Stimulated activated naive CD8-positive, alpha-beta T cell treated with anti-CD3 and anti-CD28 coated beads, Interleukin-15, Interleukin-2, amounts not matched to agents 100 U/mL and 50 U/mL, for 24 hours (primary cell): ENCODE measurements at places on chromosomes 3 and 15.

DNA sequence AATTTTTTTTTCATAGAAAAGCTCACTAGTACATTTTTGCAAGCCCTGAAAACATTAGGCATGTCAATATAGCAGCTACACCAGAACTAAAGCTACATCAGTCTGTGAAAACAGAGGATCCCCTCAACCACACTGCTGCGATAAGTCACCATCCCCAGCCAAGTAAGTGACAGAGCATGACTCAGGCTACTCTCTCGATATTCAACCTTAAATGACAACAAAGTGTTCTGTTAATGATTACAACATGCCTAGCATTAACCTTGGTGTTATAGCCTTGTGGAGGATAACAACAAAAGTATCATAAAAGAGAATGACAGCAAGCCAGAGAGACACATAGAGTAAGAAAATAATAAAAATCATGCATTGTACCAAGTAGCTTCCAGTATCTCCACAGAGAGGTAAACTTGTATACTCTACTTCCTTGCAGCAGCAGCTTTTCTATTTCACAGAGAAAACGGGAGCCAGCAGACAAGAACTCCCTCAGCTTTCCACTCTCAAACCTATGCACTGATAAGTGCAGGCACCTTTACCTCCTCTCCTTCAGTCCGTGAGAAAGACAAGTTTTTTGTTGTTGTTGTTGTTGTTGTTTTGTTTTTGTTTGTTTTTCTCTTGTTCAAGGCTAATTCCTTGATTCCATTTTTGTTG lies 76.6 kb downstream of the GBE1 start:
- DNase-seq = no peak

- no peak for DNase-seq
These were observed 25.2 kb downstream of the SNAPC5 start for GRCh38 chr15:66472176-66472999.

DNA sequence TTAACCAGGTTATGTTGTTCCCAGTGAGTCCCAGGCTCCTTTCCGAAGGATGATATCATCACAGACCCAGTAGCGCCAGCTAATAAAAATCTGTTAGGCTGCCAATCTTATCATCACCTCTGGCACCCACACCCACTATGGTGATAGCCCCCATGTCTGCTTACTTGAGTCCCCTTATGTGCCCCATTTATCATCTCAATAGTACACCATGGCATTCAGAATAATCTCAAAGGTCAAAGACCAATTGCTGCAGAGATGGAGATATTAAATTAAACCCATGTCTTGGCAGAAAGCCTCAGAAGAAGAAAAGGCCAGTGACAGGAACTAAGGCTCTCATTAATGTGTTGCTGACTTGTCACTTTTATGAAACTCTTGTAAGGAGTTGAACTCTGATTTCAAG lies 32.8 kb downstream of the CPNE4 start:
- no peak for DNase-seq

DNA sequence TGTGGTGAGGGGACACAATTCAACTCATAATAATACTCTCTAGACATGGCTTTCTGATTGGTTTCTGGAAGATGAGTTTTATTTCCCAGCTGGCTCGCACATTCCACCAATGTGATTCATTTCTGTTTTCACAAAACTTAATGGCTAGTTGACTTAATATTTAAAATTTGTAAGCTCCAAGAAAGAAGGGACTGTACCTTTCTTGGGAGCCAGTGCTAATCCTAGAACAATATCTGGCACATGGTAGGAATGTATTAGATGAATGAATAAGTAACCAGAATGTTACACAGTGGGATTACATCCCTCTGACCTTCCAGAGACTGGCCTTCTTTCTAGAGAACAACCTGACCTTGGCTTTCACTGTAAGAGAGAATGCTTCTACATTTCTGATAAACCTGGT lies 262.8 kb downstream of the RORA start:
- DNase-seq = no peak

DNA sequence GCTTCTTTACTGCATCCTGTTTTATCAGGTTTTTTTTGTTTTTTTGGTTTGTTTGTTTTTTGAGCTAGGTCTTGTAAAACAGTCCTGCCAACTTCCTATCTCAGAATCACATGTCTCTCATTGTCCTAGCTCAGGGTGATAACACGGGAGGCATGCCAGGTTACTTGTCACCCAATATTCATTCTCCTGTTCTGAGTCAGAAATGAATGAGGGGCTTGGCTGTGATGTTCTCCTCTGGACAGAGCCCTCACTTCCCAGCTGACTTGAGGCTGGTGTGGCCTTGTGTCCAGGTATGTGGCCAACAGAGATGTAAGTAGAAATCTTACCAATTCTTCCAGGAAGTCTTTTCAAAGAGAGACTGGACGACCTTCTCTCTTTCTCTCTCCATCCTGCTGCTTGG lies 317.0 kb downstream of the GABRB3 start:
- DNase-seq = no peak
